ENCODE measurements at places on chromosomes 1 and 21. TPM values are rescaled to one million over a fixed set of nuclear protein-coding genes. Genes with fewer than 3 reads are reported as not detected.

CACNA1E gene
- not detected for polyA plus RNA-seq

S100A9 gene
- 9,878 TPM for polyA plus RNA-seq

- DNase-seq = no peak
- peaks cover 15% of the 10 kb centered on the region for H3K36me3 ChIP-seq
- no peaks in the 10 kb centered on the region for H3K4me1 ChIP-seq
- H3K27ac ChIP-seq = no peak overlapping the region
- H3K27me3 ChIP-seq = no peaks in the 10 kb centered on the region
- no peak overlapping the region for H3K4me3 ChIP-seq
Measured at GRCh38 chr1:213192026-213192425, 141.0 kb downstream of the RPS6KC1 start.

- H3K4me1 ChIP-seq = no peaks in the 10 kb centered on the region
- H3K36me3 ChIP-seq = no peaks in the 10 kb centered on the region
- H3K4me3 ChIP-seq = no peak overlapping the region
- H3K27ac ChIP-seq = no peak overlapping the region
- no peak for DNase-seq
- H3K27me3 ChIP-seq = peaks cover 5% of the 10 kb centered on the region
Measured at GRCh38 chr1:35659589-35659988, 18.3 kb upstream of the PSMB2 start.

DNA sequence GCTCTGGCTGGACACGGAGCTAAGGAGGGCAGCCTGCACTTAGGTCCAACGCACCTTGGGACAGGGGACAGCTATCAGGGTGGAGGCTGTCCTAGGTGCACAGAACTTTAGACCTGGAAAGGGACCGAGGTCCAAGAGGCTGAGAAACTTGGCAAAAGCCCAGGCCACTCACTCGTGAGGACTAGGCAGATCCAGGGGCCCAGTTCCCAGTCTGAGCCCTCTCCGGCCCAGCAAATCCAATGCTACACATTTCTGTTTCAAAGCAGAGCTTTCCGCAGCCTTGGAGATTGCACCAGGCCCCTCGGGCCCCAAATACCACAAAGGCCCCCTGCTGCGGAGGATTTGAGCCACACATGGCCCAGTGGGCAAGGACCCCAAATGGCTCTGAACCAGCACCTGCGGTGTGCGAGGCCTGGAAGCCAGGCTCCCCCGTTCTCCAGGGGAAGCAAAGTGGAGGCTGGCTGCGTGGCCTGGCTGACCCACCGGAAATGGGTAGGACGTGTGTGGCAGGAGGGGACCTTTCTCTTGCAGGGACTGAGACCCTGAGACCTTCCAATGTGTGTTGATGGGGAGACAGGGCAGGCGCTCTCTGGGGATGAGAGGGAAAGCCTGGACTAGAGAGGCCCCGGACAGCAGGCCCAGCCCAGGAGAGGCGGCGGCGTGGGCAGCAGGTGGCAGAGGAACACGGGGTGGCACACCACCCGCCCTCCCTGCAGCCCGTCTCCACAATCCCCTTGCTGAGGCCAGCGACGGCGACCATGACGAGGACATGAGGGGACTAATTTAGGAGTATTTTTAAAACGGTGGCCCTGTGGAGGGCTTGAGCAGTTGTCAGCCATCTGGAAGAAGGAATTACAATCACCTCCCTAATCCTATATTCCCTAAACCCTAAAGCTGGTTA lies 118.7 kb downstream of the CASZ1 start:
- peaks cover 93% of the 10 kb centered on the region for H3K4me1 ChIP-seq
- H3K4me3 ChIP-seq = no peak overlapping the region
- H3K27ac ChIP-seq = peak overlapping the region; percentile 88
- peak; percentile 90 for DNase-seq

DNA sequence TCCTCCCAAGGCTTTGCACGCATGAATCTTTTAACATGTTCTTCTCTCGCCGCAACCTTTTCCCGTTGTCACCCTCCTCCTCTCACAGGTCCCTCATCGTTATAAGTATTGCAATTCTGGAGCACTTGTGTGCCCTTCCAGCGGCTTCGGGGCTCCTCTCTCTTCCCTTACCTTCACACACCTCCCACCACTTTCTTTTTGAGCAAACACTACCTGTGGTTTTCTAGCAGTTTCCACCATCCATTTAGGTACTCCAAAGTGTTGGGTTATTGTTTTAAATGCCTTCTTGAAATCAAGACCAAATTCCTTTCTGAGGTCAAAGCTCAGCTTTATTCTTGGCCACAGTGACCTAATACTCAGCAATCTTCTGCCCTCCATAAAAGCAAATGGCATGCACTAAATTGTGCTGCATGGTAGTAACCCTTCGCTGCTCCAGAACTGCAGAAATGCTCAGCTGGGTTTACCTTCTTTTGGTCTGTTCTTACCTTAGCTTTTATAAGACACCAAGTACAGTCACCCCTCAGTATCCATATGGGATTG lies 472.4 kb downstream of the SETD4 start:
- DNase-seq = no peak
- H3K36me3 ChIP-seq = no peaks in the 10 kb centered on the region
- H3K27me3 ChIP-seq = no peaks in the 10 kb centered on the region
- no peaks in the 10 kb centered on the region for H3K4me1 ChIP-seq
- H3K4me3 ChIP-seq = no peak overlapping the region

- H3K4me3 ChIP-seq = peak overlapping the region; percentile 36
- DNase-seq = peak; percentile 95
- H3K27ac ChIP-seq = peak overlapping the region; percentile 74
- peaks cover 96% of the 10 kb centered on the region for H3K4me1 ChIP-seq
- H3K27me3 ChIP-seq = no peaks in the 10 kb centered on the region
- peaks cover 5% of the 10 kb centered on the region for H3K36me3 ChIP-seq
Measured at GRCh38 chr1:12596007-12596821, 21.8 kb downstream of the DHRS3 start.

LSM10 gene
- polyA plus RNA-seq = 46.5 TPM

All from stomach (tissue), 19 donors.